ENCODE measurements at places on chromosomes 4 and X.

DNA sequence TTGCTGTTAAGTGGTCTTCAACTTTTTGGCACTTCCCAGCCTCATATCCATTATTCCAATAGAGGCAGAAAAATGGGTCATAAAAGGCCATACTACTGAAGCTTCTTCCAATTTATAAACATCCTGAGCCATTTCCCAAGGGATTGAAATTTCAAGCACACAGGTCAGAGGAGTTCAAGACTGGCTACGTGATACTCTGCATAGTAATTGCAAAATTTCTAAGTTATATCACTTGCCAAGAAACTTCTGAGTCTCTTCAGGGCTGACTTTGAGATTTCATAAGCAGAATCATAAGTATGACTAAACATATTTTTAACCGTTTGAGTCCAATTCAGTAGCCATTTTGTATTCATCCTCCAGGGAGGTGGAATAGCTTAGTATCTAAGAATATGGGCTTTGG, 75.6 kb upstream of the RXFP1 start:
- DNase-seq: no peak

- no peak for DNase-seq
These were observed 250.9 kb upstream of the RPS6KA3 start for GRCh38 chrX:20517565-20517964.

GRCh38 chr4:186669159-186669731, 54.4 kb downstream of the FAT1 start:
- no peak for DNase-seq

- no peak for DNase-seq
These were observed 749.1 kb downstream of the CCSER1 start for GRCh38 chr4:90876296-90876695.

DNA sequence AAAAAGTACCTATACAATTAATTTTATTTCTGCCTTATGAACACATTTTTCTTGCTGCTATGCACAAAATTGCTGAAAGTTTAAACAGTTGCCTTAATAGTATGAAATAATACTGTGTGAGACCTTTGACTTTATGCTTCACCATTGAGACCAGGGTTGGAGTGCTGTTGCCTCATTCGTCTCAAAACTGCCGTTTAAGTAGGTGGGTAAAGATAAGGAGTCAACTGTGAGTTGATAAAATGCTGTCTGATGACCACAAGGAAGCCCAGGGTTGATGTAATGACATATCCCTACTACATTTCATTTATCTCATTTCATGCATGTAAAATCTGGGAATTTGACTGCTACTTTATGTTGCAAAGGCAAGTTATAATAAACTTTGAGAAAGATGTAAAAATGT, 23.4 kb downstream of the STK26 start:
- DNase-seq: no peak

- no peak for DNase-seq
These were observed 74.6 kb upstream of the GRXCR1 start for GRCh38 chr4:42817913-42818312.

GRCh38 chr4:30454504-30454903, 265.7 kb upstream of the PCDH7 start:
- DNase-seq: no peak

DNA sequence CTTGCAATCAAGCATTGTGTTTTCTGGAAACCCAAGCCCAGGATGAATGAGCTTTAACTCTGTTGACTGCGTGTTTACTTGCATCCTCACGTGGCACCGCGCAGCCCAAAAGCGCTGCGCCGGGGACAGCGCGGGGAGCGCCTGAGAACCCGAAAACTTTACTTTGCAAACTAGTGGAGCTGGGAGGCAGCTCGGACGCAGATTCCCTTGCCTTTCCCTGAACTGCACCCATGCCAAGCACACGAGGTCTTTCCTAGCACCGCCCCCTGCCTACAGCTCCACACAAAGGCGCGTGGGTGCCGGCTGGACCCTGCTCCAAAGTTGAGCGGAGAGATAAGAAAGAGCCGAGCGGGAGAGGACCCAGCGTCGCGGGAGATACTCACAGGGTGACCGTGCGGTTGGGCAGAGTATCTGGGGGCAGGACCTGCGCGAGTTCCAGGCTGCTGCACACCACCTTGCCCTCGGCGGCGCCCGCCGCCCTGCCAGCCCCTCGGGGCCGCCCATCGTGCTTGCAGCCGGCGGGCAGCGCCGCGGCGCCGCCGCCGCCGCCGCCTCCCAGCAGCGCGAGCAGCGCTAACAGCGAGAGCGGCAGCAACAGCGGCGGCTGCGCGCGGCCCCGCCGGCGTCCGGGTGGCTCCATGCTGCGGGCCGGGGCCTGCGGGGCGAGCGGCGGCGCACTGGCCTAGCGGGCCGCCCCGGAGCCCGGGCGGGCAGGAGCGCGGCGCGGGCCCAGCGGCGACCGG, 550 bp downstream of the ADGRA3 start:
- peak; percentile 80 for DNase-seq

- no peak for DNase-seq
These were observed 113.0 kb downstream of the SPATA18 start for GRCh38 chr4:52164116-52164515.

- DNase-seq: no peak
These were observed 315.4 kb upstream of the GRIA3 start for GRCh38 chrX:122868631-122869030.

DNA sequence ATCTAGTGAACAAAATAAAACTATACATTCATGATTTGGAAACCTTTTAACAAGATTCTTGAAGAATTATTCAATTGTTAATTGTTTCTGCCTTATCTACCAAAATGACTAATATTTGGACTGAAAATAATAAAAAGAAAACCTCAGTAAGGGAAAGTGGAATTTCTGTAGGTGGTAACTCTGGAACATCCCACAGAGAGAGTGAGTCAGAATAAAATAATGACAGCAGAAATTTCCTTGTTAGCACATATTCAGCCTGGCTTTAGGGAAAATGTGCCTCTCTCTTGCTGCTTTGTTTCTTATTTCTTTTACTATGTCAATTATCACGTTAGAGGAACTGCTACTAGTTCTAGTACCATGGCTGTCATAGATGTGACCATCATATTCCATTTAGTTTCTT, 421.5 kb upstream of the GNPDA2 start:
- DNase-seq: no peak

DNA sequence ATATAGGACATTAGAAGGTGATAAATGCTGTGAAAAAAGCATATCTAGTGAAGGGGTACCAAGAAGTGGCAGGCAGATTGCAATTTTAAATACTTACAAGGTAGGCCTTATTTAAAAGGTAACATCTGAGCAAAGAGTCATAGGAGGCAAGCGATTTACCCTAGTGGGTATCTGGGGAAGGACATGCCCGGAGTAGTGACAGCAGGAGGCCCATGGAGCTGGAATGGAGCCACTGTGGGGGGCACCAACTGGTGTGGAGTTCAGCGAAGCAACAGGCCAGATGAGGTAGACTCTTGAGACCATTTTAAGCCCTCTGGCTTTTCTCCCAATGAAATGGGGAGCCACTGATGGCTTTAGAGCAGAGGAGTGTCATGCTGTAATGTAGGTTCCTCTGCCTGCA, 37.3 kb downstream of the SEC24D start:
- DNase-seq: no peak

GRCh38 chr4:64146030-64146429, 263.2 kb downstream of the TECRL start:
- DNase-seq: no peak

GRCh38 chr4:26938516-26938915, 77.9 kb downstream of the STIM2 start:
- DNase-seq: no peak

DNA sequence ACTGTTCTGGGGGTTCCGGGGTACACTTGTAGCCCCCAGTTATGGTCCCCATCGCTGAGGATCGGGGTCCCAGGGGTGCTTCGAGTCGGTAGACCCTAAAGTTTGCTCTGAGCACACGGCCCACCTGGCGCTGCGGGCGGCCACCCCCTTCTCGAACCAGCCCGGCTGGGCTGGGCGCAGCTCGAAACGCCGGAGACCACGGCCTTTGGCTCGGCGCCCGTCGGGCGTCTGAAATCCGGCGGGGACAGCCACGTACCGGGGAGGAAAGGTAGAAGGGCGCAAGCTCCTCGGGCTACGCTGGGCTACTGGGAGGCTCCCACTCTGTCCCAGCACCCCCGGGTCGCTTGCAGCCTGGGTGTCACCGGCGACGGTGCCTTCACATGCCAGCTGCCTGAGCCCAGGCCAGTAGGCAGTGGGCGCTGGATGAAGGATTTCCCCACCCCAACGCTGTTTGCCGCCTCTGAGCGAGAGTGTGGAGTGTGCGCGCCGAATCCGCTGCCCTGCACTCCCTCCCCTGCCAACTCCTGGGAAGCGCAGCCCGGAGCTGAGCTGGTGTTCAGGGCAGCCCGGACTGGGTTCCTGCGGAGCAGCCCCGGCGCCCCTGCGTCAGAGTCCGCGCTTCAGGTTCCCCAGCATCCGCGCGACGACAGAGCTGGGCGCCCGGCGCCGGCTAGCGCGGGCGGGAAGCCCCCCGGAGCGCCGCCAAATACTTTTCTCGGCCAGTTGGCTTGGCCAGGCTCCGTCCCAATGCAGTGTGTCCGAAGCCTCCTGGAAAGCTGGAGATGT, 637 bp downstream of the MAMLD1 start:
- DNase-seq: peak; percentile 55

- no peak for DNase-seq
These were observed 62.3 kb downstream of the CLDN22 start for GRCh38 chr4:183257808-183258207.

- DNase-seq: no peak
These were observed 71.6 kb downstream of the MAML3 start for GRCh38 chr4:140082391-140082755.

DNA sequence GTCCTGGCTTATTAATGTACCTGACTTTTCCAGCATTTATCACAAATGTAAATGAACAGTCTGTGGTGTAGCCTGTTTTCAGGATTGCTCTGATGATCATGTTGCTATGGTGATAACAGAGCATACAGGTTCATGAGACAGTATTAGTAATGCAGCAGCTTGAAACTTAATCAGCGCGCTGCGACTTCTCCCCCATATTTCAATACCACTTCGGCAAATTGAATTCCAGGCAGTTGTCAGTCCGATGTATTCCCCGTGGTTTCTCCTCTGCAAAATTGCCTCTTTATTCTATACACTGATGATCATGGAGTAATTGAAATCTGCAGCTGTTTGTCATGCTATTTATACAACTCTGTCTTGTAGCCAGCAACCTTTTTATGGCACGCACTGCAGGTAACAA, 239.3 kb downstream of the C4orf33 start:
- peak; percentile 49 for DNase-seq

GRCh38 chr4:140816806-140817510, 60.8 kb upstream of the TBC1D9 start:
- no peak for DNase-seq

DNA sequence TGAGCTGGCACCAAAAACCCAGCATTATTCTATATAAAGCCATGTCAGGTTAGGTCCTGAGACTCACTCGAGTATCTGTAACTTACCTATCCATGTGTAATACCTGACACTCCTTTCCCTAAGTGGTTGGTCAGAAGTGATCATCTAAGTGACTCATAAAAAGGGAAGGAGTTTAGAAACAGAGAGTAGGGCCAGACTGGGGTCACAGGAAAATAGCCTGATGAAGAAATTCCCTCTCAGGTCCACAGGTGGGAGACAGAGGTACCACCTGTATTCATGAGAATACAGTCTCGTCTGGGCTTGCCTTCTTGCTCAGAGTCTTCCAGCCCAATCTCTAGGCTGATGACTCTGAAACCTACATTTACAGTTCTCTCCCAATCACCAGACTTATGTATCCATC, 161.8 kb upstream of the MAP3K15 start:
- no peak for DNase-seq

DNA sequence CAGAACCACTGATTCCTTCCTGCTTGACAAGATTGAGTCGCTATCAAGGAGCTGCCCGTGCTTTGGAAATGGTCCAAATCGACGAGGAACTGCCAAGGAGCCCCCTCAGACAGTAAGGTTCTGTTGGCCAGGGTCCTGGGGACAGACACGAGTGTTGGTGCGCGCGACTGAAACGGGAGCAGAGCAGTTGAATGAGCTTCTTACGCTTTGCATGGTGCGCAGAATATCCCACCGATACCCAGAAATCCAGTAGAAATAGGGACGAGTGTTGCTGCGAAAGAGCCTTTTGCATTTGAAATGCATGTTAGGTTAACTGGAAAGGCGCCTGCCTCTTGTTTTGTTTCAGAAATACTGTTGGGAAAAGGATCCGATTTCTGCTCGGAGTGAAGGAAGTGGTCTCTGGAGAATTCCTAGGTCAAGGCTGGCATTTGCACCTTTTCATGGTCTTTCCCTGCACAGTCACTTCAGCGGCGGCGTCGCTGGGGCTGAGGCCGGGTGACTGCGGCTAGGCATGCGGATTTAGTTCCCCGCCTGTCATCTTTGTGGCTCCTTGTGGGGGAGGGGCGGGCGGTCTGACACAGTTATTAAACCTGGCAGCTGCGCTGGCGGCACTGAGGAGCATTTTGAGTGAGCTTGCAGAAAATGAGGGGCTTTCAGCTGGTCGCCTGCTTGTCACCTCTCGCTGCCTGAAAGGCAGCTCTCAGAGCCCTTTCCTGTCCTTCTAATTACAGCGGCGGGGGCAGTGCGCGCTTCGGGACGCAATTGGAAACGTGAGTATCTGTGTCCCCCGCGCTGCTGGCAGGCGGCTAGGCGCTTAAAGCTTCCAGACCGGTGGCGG, 51.5 kb upstream of the TRIM2 start:
- DNase-seq: peak; percentile 75

- DNase-seq: no peak
These were observed 9.9 kb upstream of the CLTRN start for GRCh38 chrX:15674514-15674840.

DNA sequence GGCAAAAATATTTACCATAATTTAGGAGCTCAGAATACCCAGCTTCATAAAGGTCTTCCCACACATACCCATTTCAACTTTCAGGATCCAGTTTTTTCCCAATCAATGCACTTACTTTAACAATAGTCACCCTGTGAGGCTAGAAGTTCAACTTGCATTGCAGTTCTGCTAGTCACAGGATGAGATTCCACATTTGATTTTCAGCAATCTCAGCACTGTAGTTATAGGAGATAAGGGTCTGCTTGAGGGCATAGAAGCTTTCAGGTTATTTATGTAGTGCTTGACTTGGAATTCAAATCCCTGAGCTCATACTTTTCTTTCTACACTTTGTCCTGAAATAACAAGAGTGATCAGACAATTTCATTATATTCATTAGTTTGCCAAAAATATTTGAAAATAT, 78.3 kb upstream of the IL2 start:
- DNase-seq: no peak

DNA sequence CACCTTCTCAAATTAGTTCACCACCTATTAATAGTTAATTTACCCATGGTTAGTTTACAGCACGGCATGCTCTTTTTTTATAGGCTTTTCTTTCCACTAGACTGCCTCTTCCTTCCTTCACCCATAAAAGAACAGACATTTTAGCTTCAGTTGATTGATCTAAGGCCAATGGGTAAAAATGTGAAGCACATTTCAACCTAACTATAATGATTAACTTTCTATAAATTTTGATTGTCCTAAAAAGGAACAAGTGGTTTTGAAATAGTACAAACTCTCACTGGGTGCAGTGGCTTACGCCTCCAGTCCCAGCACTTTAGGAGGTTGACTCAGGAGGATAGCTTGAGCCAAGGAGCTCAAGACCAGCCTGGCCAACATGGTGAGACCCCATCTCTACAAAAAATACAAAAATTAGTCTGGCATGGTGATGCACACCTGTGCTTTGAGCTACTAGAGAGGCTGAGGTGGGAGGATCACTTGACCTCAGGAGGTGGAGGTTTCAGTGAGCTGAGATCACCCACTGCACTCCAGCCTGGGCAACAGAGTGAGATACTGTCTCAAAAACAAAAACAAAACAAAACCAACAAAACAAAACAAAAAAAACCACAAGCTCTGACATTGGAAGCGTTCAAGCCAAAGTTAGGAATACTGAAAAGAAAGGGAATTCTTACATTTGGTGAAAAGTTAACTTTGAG, 89.9 kb upstream of the FAT1 start:
- no peak for DNase-seq

GRCh38 chrX:94178145-94178788, 504.3 kb downstream of the FAM133A start:
- DNase-seq: no peak
